Ascending aorta (tissue), 2 donors: ENCODE measurements at places on chromosomes 16 and 17. TPM values are rescaled to one million over a fixed set of nuclear protein-coding genes. Genes with fewer than 3 reads are reported as not detected.
A peak's percentile ranks its signal among the peaks of the same experiment; 100 is the strongest.

DNA sequence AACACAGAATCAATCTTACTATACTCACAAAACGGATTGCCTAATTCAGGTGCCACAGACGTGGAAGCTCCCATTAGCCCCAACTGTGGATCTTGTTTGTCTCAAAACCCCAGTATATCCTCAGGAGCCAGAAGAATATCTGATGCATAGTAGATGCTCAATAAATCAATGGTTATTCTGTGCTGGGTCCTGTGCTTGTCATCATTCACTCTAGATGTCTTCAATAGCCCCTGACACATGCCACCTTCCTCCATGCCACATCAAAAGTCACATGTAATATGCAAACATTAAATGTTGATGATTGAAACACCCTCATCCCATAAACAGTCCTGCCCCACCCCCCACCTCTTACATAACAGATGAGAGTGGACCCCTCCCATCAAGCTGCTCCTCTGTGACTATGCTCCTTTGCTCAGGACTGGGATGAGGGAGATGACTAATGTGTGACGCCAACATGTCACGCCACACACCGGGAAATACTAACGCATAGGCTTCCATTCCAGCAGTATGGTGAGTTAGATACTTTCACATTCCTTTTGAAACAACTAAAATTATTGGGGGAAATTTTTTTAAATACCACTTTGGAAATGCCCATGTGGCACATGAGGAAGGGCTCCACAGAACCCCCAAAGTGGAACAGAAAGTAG lies 267.6 kb upstream of the SDK2 start:
- DNase-seq, result no peak

The ZDHHC7 gene
- 70.7 TPM for total RNA-seq

The NPW gene
- not detected for total RNA-seq

The PPP1R27 gene
- not detected for total RNA-seq

- DNase-seq, result peak; percentile 52
These were observed 131.5 kb upstream of the TNRC6C start for GRCh38 chr17:77827039-77827438.

GRCh38 chr16:54421220-54421619 lies 134.6 kb upstream of the IRX3 start:
- no peak for DNase-seq

GRCh38 chr16:62644030-62644812 lies 608.0 kb upstream of the CDH8 start:
- no peak for DNase-seq

GRCh38 chr17:82650723-82651122 lies 2.5 kb upstream of the WDR45B start:
- DNase-seq, result no peak

GRCh38 chr16:88768071-88768783 lies 16.8 kb downstream of the PIEZO1 start:
- peak; percentile 77 for DNase-seq

GRCh38 chr16:58094791-58095574 lies 34.2 kb downstream of the CFAP20 start:
- no peak for DNase-seq
